ENCODE measurements at places on chromosomes 7 and 10.

DNA sequence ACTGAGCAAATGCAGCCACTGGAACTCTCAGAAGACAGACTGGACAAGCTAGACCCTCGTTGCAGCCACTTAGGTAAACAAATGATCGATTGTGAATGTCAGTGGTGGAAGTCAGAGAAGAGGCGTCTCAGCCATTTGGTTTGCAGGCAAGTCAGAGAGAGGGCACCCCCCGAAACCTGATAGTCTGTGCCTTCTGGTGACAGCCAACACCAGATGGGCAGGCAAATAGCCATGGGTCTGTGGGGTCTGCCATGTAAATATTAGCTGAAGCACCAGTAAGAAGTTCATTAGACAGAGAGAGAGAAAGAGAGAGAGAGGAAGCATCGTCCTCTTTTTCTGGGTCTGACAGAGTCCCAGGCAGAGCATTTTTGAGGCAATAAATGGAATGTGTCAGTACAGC is 5.4 kb downstream of the PPP1R17 start:
- DNase-seq: no peak

GRCh38 chr10:72316748-72317435 is 37.8 kb downstream of the DNAJB12 start:
- no peak for DNase-seq

DNA sequence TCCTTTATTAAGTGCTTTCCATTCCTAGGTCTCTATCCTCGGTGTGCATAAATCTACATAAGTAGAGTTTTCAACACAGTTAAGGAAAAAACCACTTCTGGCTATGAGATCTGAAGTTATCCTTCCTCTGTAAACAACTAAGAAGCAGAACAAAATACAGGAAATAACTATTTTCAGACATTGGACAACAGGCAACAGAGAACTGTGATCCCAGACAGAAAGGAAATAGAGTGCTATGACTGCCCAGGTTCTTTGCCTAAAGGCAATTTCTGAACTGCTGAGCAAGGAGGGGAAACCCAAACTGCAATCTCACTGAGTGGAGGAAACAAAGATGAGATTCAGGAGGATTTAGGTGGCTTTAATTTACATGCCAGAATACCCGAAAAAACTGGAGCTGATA is 285.4 kb downstream of the SNX13 start:
- no peak for DNase-seq

DNA sequence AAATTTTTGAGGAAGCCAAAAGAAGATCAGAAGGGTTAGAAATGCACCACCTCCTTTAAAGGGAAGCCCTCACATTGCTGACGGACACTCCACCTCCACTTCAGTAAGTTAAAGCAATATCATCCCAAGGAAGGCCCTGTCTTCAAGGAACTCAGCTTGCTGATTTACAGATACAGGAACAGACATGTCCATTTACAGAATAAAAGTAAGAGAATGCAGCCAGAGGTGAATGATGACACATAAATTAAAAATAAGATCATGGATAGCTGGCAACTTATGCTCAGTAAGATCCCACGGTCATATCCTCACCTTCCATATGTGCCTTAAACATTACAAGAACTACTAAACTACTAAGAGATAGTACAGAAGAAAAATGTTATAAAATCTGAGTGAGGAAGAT is 20.4 kb downstream of the GRB10 start:
- DNase-seq: no peak

GRCh38 chr7:70595755-70596597 is 536.0 kb upstream of the GALNT17 start:
- peak; percentile 67 for DNase-seq

DNA sequence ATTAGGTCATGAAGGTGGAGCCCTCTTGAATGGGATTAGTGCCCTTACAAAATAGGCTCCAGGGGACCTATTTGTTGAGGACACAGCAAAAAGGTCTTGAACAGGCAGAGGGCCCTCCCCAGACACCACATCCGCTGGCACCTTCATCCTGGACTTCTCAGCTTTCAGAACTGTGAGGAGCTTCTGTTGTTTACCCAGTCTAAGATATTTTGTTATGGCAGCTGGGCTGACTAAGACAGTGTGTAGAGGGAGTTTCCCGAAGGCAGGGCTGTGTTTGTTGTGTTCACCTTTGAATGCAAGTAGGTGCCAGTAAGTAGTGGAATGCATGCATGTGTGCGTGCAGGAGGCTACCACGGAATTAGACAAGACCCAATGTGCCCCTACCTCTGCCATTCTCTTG is 106.7 kb downstream of the PTPRE start:
- no peak for DNase-seq

DNA sequence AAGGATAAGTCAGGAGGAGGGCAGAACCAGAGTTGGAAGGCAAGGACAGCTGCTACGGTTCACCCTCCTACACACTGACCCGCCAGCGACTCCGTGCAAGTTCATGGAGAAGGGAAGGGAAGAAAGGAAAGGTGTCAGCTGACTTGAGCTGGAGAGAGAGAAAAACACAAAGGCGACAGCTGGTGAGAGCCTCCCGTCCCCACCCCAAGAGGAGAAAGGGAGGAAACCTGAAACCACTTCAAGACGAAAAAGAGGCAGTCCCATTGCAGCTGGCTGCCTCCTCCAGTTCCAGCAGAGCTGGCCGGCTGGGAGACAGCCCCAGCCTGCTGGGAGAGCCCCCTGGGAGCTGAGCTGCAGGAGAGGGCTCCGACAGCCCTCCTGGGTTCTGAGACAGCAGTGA is 75.2 kb downstream of the PARD3 start:
- peak; percentile 93 for DNase-seq

GRCh38 chr10:12466704-12467305 is 117.5 kb downstream of the CAMK1D start:
- DNase-seq: no peak

- DNase-seq: peak; percentile 46
Observed at GRCh38 chr7:112770051-112770450, 20.1 kb downstream of the TMEM168 start.

DNA sequence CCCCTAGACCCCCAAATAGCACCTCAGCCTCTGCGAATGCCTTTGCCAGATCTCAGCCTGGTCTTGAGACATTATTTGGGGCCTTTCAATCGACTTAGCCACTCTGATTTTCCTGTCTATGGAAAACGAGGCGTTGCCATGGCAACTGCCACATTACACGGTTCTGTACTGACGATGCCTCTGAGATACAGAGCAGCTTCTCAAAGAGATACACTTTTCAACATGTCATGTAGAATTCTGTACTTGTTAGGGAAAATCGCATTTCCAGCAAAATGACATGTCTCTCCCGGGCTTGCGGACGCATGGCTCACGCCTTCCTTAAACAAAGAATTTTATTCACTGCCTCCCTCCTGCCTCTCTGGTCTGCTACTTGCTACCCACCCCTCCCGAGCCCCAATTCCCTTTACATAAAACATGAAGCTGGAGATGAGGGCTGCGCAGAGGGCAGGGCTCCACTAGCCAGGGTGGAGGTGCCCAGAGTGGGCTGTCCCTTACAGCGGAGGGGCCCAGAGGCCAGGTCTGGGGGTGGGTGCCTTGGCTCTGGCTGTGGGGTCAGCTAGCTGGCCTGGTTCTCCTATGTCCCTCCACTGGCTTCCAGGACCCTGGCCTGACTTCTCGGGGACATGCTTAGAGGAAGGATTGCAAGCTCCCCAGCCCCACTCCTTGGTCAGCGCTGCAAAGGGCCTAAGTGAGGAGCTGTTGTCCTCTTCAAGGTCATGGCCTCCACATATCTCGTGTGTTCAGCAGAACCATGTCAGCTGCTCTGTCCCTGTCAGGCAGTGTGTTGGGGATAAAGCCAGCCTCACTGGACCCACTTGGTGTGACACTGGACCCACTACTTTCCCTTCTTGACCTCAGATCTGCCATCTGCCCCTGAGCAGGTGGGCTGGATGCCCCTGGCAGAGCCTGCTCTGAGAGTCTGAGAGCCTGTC is 342.5 kb downstream of the RPS24 start:
- DNase-seq: peak; percentile 84
